ENCODE measurements at places on chromosomes 4 and X.

GRCh38 chrX:38804432-38804681, 3.1 kb downstream of the MID1IP1 start:
- no peak for DNase-seq

DNA sequence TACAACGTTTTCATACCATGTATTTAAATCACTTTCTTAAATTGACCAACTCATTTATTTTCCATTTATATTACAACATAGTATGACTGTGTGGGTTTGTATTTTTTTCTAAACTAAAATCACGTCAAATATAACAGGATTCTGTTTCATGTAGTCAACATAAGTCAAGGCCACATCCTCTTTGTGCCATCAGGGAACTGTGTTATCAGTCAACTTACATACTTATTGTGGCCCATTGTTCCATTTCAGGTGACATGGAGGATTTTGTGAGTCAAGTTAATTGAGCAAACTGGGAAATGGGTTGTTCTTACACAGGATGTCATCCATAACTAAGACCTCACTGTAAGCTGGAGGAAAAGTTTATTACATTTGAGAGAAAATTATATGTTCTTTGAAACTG, 35.9 kb downstream of the STK26 start:
- DNase-seq, result no peak

DNA sequence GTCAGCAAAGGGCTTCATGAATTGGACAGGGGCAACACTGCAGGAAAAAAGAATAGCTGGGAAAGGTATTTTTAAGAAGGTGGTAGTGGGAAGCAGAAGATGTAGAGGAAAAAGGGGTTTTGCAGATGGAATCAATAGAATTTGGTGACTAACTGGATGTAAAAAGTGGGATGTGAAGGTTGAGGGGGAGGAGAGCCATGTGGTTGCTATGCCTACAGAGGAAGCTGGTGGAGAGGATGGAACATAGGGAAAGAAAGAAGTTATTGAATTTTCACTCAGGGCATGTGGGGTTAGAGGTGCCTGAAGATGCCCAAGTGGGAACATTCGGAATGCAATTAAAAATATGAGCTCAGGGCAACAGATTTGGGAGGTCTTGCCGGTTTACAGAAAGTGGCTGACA, 33.0 kb downstream of the REELD1 start:
- DNase-seq, result no peak

- DNase-seq, result no peak
Measured at GRCh38 chr4:186095406-186095805, 9.1 kb upstream of the FAM149A start.
